ENCODE measurements at places on chromosomes 6 and 20.
A peak's percentile ranks its signal among the peaks of the same experiment; 100 is the strongest.

GRCh38 chr6:130655586-130655985, 171.6 kb upstream of the SMLR1 start:
- no peak for DNase-seq

DNA sequence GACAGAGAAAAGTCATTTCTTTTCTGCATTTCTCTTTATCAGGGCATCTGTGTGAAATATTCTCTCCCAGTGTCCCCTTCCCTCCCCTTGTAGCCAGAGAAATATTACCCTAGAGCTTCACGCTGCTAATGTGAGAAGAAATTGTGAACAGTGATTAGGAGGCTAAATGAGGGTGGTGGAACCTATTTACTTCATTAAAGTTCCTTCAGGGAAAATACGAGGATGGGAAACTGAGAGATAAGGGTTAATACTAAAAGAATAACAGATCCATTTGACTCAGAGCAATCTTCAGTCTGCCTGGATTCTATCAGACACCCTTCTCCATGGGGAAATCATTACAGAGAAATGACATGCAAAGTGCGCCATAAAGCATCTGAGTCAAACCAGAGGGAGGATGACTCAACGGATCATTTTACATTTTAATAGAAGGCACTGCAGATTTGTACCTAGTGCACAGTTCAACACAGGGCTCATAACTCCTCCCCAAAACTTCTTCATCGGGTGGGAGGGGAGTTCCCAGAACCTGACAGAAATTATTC, 131.3 kb downstream of the GJA10 start:
- DNase-seq = no peak

- DNase-seq = no peak
Observed at GRCh38 chr6:24051942-24052589, 73.9 kb upstream of the NRSN1 start.

GRCh38 chr6:70099732-70100131, 203.2 kb downstream of the COL9A1 start:
- DNase-seq = no peak

- no peak for DNase-seq
Observed at GRCh38 chr20:51514249-51514648, 28.3 kb downstream of the NFATC2 start.

- DNase-seq = no peak
Observed at GRCh38 chr20:25150016-25150415, 45.5 kb upstream of the ENTPD6 start.

- no peak for DNase-seq
Observed at GRCh38 chr6:752438-752837, 59.5 kb upstream of the EXOC2 start.

GRCh38 chr6:43669050-43669921, 18.3 kb downstream of the MRPS18A start:
- no peak for DNase-seq

GRCh38 chr6:13914351-13914750, 10.4 kb upstream of the RNF182 start:
- DNase-seq = no peak

DNA sequence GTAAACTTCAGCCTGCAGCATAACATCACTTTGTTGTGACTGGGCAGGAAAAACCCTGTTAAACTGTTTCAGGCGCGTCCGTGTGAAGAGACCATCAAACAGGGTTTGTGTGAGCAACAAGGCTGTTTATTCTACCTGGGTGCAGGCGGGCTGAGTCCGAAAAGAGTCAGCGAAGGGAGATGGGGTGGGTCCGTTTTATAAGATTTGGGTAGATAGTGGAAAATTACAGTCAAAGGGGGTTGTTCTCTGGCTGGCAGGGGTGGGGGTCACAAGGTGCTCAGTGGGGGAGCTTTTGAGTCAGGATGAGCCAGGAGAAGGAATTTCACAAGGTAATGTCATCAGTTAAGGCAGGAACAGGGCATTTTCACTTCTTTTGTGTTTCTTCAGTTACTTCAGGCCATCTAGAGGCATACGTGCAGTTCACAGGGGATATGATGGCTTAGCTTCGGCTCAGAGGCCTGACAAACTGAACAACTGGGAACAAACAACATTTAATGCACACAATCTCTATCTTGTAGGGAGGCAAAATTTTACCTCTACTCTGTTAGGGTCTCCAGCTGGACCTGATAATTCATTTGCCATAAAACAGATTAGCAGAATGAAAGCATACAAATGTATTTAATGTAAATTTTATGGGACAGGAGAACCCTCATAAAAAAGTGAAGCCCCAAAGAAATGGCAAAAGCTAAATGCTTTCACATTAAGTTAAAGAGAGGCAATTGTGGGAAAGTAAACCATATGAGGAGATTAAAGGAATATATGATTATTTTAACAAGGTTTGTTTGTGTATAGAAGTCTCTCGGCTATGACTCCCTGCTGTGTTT, 58.3 kb upstream of the HFE start:
- no peak for DNase-seq

GRCh38 chr20:3677733-3678132, 4.1 kb downstream of the ADAM33 start:
- DNase-seq = no peak

- peak; percentile 67 for DNase-seq
Observed at GRCh38 chr20:5127204-5127858, 523 bp downstream of the CDS2 start.

GRCh38 chr20:54625497-54625896, 150.1 kb downstream of the DOK5 start:
- DNase-seq = no peak

GRCh38 chr20:42391807-42392206, 773.6 kb upstream of the CHD6 start:
- no peak for DNase-seq

DNA sequence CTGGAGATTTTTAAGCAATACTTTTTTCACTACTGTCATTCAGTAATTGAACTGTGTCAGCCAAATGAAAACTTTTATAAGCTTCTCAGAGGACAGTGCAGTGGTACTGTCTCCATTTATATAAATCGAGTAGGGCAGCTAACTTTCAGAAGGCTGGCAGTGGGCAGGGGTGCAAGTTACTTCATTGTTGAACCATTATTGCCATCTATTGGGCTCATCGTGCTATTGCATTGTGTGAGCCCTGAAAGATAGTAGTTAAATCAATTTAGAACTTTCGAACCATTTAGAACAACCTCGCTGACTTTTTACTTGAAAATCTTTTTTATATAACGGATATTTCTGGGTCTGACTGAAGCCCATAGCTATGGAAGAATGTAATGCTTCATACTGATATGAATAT, 347.8 kb upstream of the PLCB4 start:
- DNase-seq = peak; percentile 52

Data from D341Med (cell line).